Cardiac fibroblast (primary cell): ENCODE measurements at places on chromosomes 6 and 20.

DNA sequence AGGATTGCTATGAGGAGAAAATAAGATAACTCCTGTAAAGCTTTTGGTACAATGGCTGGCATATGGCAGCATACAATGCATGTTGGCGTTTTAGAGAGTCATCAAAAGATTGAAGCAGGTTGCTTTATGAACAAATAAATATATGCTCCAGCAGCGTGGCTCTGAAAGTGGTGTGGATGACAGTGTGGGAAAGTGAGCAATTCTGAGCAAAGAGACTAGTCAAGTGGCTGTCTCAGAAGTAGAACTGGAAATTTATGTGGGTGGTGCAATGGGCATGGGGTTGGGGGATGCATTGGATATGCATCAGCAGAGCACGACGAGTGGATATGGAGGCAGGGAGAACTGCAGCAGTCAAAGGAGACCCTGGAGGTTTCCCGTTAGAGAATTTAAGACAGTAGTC is 66.2 kb upstream of the PHACTR2 start:
- DNase-seq, result no peak

DNA sequence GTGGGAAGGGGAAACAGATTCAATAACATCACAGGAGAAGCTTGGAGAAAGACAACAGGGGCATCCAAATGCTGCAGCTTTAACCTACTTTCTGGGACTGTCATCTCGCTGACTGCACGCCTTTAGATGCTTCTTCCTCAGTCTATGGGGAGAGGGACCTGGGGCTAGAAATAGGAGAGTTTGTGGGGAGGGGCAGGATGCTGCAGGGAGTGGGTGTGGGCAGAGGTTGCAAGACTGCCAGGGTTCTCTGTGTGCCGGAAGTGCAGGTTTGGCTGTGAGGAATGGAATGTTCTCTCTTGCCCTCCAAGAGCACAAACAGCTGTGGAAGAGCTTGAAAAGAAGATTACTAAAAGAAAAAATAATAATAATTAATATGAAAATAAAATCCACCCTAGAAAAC is 93.2 kb downstream of the FOXO3 start:
- DNase-seq, result peak; percentile 88

DNA sequence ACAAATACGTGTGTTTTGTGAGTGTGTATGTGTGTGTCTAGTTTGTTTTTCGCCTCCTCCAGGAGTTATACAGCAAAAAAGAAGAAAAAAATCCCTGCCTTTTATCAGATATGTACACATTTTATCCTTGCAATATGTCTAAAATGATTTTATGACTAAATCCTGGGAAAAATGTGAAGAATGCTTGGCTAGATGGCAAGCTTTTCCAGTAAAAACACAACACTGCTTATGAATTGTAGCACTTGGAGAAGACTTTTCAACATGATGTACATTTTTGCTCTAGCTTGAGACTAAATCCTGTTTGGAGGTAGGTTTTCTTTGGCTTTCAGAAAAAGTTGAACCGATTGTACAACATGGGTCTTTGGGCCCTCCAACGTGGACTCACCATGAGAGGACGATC is 160.2 kb downstream of the GMPR start:
- peak; percentile 79 for DNase-seq

DNA sequence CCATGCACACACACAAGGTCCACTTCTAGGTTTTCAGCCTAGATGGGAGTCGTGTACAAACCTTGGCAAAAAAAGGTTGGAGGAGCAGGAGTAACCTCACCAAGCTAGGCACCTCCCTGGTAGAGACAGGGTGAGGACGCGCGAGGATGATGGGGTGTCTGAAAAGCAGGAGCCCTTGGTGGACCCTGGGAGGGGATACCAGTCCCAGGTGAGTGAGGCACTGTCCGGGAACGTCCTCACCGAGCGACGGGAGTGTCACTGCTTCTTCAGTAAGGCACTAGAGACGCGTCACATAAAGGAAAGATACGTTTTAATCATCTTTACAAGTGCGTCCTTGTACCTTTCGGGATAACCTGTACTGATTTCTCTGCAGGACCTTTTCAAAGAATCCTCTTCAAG is 29.4 kb upstream of the ZBP1 start:
- no peak for DNase-seq

DNA sequence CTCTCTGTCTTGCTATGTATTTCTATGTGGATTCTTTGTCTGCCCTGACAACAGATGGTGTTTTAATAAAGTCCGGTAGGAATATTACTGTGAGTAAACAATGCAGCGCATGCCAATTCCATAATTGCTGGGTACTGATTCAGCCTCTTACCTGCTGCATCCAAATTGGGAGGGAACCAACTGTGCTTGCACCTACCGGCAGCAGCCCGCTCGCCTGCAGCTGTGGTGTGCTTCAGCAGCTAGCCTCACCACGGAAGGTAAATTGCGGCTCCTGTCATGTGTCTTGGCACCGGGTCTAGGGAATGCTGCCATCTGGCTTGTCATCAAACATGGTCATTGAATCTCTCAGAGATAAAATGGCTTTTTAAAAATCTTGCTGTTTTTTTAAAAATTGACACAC is 704.8 kb upstream of the SLC35B3 start:
- no peak for DNase-seq

DNA sequence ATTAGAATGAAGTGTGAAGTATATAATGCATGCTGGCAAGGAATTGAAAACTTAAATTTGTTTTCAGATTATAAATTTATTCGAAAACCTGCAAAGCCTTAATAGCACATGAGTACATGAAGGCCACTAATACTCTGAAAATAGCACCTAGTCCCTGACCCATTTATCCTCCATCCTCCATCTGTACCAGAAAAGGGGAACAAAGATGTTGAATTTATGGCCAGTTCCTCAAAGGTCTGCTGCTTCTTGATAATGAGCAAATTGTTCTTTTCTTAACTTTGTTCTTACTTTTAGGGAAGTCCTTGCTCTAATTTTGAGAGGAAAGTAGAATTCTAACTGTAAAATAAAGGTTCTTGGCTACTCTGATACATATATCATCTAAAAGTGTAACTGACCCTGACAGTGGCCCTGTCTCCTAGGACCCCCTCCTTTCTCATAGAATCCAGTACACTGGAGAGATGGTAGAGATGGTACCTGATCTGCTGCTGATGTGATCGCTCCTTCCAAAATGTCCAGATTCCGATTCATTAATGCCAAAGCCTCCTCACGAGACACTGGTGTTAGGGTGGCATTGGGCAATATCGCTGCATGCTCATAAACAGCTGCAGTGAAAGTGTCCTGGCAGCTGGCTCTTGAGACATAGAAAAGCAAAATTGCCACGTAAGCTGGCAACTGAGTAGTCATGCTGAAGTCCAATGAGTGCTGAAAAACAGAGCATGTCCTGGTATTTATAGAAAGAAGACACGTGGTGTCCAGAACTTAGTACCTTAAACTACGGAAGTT is at the start of gene VNN1:
Gene VNN1 (minus strand): TSS at position 704 of the 783 bp plus-strand sequence. CDS start 20 bp downstream, at position 684.
- DNase-seq, result peak; percentile 18

DNA sequence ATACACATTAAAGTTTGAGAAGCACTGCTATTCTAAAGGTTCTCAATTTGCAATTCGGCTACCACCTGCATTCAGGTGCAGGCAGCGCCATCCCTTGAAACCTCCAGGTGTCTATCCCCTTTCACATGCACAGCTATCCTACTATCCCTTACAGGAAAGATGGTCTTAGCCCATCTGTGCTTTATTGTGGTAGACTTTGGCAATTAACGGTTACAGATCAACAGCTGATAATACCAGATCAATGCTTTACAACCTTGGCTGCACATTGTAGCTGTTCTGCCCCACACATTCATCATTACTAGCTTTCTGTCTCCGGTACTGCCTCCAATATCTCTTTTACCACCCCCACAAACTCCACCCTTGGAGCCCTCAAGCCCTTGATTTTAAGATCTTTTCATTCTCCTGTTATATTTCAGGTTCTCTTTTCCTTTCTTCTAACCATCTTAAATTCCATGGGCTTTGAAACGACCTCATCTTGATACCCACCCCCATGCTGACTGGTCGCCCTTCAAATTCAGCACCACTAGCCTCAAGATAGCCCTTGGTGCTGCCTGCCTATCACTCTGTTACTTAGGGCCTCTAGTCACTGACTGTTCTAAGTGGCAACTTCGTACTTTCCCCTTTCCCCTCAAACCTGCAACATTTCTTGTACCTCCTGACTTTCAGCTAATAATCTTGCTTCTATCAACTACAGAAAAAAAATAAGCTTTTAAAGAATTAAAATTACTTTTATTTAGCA is 50.8 kb downstream of the SPTLC3 start:
- no peak for DNase-seq

- DNase-seq, result no peak
Observed at GRCh38 chr6:142721215-142721920, 223.6 kb downstream of the HIVEP2 start.

DNA sequence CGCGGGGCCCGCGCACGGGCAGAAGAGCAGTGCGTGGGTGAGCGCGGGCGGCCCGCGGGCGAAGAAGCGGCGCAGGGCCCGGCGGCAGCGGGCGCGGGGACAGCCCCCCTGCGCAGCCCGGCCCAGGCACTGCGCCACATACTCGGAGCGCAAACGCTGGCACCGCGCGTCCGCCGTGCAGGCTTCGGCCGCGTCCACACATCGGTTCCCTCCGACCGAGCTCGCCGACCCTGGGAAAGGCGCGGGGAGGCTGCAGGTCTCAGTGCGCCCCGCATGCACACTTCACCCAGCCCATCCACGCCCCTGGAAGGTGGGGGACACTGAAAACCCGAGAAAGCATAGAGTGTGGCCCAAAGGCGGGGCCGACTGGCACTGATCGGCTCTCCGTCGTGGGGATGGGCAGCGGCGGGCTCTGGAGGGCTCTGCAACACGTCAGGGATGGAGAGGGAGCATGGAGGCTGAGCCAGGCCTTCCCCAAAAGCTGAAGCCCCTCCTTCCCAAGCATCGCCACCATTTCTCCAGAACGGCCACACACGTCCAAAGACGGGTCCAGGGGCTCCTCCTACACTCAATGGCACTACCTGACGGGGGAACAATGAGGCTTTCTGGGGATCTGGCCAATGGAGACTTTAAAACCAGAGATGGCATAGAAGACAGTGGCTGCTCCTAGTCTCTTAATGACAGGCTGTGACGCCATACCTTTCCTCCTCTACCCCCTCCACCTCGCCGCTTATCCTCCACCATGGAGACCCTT is 2.0 kb downstream of the GFRA4 start:
- DNase-seq, result no peak

DNA sequence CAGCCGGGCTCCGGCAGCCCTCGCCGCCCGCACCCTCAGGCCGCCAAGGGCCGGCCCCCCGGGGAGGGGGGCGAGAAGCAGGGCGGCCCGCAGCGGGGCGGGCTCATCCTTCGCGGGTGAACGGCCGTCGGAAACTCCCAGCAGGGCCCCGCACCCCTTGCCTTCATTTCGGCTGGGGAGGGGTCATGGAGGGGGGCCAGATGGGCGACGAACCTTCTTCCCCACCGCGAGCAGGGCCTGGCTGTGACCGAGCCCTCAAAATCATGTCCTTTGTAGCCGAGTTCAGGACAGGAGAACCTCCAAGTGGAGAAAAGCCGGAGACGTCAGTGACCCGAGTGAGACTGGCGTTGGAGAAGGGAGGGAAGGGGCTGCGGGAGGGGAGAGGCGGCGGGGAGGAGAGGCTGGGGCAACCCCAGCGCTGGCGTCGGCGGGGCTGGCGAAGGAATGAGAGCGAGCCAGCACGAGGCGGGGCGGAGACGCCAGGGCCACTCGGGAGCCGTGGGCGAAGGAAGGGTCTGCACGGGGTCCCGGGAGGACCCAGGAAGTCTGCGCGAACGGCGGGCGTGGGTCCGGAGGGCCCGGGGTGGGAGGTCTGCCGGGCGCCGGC is 571 bp upstream of the FOXC1 start:
- no peak for DNase-seq

DNA sequence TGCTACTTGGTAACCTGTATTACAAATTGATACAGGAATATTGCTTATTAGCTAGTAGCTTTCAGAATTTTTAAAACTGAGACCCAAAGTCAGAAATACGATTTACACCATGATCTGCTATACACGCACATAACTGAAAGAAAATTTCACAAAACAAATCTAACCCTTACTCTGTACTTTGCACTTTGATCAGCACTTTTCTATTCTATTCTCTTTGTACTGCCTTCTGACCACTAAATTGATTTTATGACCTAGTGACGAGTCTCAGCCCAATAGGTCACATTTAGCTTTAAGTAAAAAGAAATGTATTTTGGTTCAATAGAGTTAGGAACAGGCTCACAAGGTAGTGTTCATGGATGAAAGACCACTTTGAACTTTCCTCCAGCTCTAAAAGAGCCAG is 252.5 kb downstream of the TBX18 start:
- DNase-seq, result no peak

- no peak for DNase-seq
Observed at GRCh38 chr6:33297406-33297955, 1.3 kb downstream of the RGL2 start.

DNA sequence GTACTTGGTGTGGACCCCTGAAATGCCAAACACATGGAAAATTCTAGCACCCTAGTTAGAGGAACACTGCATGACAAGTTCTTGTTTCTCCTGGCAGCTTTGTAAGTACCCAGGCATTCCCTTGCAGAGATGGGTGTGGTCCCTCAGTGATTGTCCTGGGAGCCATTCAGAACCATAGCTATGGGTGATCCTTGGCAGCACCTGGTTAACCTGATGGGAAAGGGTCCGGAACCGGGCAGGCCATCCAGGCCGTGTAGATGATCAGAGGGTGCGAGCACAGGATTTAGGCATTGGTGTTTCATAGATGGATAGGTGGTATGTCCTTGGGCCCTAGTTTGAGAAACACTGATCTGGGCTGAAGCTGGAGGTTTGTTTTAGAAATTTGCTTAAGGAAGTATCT is 95.8 kb downstream of the RPP40 start:
- DNase-seq, result no peak

GRCh38 chr20:13142143-13142542 is 78.9 kb upstream of the ISM1 start:
- DNase-seq, result no peak

- no peak for DNase-seq
Observed at GRCh38 chr20:5216663-5217062, 89.9 kb downstream of the CDS2 start.

- no peak for DNase-seq
Observed at GRCh38 chr20:6277661-6278240, 154.9 kb upstream of the FERMT1 start.

GRCh38 chr20:58938541-58938940 is 42.5 kb upstream of the NELFCD start:
- no peak for DNase-seq

- no peak for DNase-seq
Observed at GRCh38 chr20:56388882-56389281, 3.1 kb downstream of the AURKA start.

GRCh38 chr20:39479196-39479810 is 517.2 kb downstream of the DHX35 start:
- no peak for DNase-seq

- no peak for DNase-seq
Observed at GRCh38 chr6:100575921-100576320, 111.2 kb upstream of the SIM1 start.

DNA sequence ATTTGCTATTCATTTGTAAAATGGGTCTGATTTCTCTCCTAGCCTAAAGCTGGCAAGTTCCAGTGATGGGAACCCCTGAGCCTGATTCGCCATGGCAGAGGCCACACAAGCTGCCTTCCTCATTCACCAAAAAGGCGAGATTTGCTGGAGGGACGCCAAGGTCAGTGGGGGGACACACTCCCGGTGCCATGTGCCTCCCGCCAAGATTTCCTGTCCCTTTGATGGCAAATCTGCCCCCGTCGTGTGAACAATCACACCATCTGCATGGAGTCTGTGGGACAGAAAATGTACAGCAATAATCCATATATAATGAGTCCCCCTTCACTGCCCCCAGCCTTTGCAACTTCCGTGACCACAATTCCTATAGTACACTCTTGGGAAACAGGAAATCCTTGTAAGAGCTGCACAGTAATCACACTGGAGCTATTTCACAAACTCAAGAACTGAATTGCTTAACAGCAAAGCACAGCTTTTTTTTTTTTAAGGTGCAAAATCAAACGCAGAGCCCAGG is 15.7 kb upstream of the IGF2R start:
- DNase-seq, result peak; percentile 94
